ENCODE measurements at places on chromosomes 16 and 17.

DNA sequence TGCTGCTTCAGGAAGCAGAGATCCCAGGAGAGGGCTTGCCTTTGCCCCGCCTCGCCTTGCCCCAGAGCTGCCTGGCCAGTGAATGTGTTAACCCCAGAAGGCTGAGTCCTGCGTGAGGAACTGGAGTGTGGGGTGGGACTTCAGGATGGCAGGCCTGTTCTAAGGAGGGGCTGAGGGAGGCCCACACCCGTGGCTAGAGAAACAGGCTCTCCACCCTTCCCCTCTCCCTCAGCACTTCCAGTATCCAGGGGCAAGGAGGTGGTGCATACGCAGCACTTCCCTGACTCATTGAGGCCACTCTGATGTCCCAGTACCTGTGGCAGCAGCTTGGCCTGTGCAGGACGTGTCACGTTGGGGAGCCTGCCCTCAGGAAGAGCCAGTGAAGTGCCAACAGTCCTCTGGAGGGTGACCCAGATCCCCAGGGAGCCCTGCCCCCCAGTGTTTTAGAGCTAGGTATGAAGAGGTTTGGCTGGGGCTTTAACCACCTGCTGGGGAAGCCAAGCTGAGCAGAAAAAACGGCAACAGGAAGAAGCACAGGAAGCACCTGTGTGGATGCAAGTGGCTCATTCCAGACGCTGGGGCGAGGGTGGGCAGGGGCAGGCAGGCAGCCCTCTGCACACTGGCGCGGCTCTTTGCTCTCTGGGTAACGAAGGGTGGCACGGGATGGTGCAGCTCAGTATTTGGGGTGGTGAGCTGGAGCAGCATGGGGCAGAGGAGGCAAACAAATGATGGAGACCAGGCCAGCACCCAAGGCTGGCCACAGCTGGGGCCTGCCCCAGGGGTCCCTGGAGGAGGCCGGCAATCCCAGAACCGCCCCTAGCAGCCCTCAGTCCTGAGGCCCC, 14.7 kb upstream of the CTCF start:
- DNase-seq = no peak

GRCh38 chr17:3559270-3559645, 1.6 kb upstream of the TRPV3 start:
- DNase-seq = no peak

- no peak for DNase-seq
Observed at GRCh38 chr17:60386147-60387058, 5.5 kb downstream of the USP32 start.

- peak; percentile 74 for DNase-seq
Observed at GRCh38 chr17:78497115-78497540, 80.1 kb downstream of the DNAH17 start.

GRCh38 chr17:54194268-54194667, 371.5 kb downstream of the KIF2B start:
- peak; percentile 13 for DNase-seq

Measured in brain (organoid and tissue), 16 donors.